ENCODE measurements at places on chromosomes 2 and 18.

- no peak for DNase-seq
Measured at GRCh38 chr2:118971245-118972122, 29.5 kb downstream of the MARCO start.

GRCh38 chr2:64631771-64632170 is 21.9 kb downstream of the SERTAD2 start:
- DNase-seq: no peak

- no peak for DNase-seq
Measured at GRCh38 chr2:186327251-186327868, 158.7 kb upstream of the ZC3H15 start.

- DNase-seq: no peak
Measured at GRCh38 chr18:64398320-64398719, 249.4 kb upstream of the LINC00305 start.

- no peak for DNase-seq
Measured at GRCh38 chr2:233363744-233364235, 9.5 kb downstream of the DGKD start.

DNA sequence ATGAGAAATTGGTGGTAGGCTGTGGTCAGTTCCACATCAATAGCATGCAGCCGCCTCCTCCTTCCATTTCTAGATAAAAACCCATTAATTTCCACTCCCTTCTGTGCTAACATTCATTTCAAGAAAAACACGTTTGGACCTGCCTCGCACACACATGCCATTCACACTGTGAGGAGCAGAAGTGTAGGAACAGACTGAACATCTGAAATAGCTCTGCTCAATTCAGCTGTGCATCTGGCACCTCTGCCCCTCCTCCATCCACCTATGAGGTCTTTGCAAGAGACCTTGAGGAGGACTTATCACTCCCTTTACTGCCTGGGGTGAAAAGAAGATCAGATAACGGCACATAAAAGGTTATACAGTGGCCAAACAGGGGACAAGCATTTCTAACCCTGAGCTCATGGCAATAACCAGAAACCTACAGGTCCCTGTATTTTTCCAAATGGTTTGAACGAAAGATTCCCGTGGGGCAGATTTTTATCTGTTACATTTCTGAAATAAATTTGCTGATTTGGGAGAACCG is 30.8 kb upstream of the LRP2 start:
- no peak for DNase-seq
